ENCODE measurements at places on chromosomes 13 and 19.

GRCh38 chr13:79496188-79496587 is 15.2 kb downstream of the NDFIP2 start:
- DNase-seq, result no peak

- no peak for DNase-seq
Observed at GRCh38 chr13:27821566-27821965, 29.3 kb downstream of the GSX1 start.

DNA sequence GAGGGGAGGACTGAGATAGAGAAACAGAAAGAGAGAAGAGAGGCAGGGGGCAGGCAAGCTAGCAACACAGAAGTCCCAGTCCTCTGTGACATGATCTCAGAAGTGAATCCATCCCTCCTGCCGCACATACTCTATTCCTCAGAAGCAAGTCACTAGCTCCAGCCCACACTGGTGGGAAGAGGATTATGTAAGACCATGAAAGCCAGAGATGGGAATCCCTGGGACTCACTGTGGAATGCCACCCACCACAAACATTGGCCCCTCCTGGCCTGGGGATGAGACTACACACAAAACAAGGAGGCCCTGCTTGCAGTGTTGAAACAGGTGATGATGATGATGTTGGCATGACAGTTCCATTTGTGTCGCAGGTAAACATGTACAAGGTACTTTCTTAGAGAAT is 419.9 kb downstream of the IRS2 start:
- no peak for DNase-seq

GRCh38 chr13:31408927-31409326 is 209.2 kb downstream of the B3GLCT start:
- DNase-seq, result no peak

DNA sequence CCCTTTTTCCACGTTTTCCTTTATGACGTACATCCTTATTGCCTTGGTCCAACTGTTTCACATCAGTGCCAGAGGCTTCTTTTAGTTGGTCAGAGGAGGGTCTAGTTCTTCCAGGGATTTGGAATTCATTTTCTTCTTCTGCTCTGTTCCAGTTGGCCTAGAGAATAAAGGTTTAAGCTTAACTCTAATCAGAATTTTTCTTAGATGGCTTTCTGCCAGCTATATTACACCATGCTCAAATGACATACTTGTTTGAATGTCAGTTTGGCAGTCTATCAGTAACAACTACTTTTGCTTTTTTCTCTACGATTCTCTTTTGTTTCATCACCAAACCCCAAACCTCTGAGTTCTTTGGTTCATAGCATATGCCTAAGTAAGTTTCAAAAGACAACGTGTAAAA is 16.8 kb downstream of the SPART start:
- DNase-seq, result no peak

DNA sequence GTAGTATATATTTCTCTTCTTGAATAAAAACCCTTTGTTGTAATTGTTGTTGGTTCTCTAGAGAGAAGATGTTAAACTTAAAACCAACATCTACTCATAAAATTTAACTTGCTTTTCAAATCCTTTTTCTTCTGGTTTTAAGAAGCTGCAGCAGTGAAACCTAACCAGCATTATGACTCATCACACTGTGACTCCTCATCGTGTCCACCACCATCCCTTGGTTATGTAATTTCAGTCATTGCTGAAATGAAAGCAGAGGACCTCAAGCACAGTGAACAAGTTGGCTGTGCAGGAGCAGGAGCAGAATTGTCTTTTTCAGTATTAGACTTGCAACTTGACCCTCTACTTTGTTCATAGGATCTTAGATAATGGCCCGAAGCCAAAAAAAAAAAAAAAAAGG is 64.9 kb upstream of the HTR2A start:
- no peak for DNase-seq

- no peak for DNase-seq
Observed at GRCh38 chr19:46762245-46762890, 16.1 kb upstream of the STRN4 start.

GRCh38 chr13:41909506-41909905 is 51.4 kb downstream of the VWA8 start:
- no peak for DNase-seq

GRCh38 chr19:50362656-50363424 is 2.6 kb downstream of the NAPSA start:
- no peak for DNase-seq

DNA sequence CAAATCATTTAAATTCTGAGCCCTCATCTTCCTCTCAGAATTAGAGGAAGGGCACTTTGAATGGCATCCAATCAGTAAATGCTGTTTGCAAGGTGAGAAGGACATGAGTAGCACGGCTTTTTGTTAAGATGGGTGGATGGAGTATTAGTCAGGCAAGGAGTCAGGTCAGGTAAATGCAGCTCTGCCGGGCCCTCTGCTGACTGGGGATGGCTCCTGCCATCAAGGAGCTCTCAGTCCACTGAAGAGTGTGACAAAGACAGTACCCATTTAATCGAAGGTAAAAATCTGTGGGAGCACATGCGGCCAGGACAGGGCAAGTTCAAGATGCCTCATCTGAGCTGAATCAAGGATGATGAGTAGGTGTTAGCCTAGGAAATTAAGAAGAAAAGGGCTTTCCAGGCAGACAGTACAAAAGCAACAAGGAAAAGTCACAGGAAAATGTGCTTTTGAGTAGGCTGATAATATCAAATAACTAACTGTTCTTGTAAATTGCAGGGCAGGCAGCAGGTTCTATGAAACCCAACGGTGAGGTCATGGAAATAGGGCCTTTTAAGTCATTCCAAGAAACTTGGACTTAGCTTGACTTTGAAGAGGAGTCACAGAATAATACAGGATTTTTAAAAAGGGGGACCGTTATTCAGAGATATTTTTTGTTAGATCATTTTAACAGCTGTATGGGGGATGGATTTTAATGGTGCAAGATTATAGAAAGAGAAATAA is 670.5 kb upstream of the ARGLU1 start:
- no peak for DNase-seq

DNA sequence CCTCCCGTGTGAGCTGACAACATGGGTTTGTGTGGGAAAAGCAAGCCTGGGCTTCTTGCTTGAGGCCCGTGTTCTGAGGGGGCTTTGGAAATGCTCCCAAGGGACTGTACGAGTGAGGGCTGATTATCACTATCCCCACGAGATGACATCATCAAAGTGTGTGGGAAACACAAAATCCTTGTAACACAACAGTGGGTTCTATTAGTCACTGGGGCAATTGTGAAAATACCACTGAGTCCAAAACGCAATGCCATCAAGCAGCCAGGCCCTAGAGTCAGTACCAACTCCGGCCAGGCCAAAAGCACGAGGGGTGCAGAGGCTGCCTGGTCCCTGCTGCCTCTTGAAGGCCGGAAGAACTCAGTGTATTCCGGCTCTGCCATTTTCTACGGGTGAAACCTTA is 29.6 kb downstream of the CAPS start:
- DNase-seq, result no peak

GRCh38 chr13:25329706-25330105 is 28.3 kb downstream of the NUP58 start:
- no peak for DNase-seq

GRCh38 chr13:61316647-61317046 is 99.0 kb downstream of the PCDH20 start:
- no peak for DNase-seq

DNA sequence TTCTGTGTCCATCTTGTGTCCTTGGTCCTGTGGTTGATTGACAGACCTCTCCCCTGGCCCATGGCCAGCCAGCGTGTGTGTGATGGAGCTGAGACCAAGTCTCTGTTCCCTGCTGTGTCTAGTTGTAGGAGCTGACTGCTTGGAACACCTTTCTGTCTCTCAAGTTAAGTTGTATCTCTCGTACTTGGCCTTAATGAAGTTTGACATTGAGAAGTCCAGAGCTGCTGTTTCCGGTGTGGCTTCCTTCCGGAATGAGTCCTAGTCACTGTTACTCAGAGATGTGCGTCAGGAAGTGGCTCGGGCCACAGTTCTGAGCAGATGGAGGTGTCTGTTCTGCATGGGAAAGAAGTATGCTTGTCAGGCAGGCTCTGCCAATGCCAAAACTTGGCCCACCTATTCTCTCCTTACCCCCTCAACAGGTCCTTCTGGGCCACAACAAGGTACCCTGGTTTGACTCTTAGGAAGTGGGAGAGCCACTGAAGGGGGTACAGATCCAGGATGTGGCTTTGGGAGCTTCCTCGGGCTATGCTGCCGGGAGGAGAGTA is 54.3 kb downstream of the GATAD2A start:
- peak; percentile 45 for DNase-seq

- DNase-seq, result no peak
Observed at GRCh38 chr13:28128926-28129325, 9.4 kb upstream of the PAN3 start.

DNA sequence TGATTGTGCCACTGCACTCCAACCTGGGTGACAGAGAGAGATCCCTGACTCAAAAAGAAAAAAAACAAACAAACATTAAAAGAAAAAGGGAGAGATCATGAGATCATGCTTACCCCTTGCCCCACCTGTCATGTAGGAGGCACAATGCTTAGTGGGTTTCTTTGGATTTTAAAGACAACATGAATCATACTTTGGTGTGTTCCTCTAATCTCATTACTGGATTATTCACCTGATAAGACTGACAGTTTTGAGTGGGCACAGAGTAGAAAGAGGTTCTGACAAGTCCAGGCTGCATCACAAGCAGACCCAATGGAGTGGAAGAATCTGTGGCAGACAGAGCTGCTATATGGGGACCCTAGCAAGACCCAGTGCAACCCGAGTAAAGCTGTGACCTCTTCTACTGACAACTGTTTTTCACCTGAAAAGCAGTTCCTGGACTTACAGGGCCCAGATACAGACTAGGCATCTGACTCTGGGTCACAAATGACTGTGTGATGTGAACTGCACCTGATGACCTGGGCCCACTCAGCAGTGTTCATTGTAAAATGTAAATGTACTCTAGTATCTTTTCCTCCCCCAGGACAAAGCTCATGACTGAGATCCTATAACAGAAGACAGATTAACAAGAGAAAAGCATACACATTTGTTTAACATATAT is 28.9 kb upstream of the USP12 start:
- DNase-seq, result no peak

DNA sequence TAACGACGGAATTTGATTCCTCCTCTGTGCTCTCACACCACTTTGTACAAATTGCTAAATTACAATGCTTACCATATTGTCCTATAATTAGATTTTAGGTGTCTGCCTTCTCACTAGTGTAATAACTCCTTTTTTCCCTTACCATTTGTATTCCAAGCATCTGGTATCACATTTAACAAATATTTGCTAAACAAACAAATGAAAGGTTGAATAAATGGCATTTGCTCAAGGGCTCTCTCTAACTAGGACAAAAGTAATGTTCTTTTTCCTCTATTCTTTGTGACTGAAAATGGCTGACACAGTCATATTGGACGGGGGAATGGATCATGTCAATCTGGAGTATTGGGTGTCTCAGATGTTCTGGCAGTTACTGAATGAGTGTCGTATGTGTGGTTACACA is 99.7 kb downstream of the ENOX1 start:
- DNase-seq, result no peak

DNA sequence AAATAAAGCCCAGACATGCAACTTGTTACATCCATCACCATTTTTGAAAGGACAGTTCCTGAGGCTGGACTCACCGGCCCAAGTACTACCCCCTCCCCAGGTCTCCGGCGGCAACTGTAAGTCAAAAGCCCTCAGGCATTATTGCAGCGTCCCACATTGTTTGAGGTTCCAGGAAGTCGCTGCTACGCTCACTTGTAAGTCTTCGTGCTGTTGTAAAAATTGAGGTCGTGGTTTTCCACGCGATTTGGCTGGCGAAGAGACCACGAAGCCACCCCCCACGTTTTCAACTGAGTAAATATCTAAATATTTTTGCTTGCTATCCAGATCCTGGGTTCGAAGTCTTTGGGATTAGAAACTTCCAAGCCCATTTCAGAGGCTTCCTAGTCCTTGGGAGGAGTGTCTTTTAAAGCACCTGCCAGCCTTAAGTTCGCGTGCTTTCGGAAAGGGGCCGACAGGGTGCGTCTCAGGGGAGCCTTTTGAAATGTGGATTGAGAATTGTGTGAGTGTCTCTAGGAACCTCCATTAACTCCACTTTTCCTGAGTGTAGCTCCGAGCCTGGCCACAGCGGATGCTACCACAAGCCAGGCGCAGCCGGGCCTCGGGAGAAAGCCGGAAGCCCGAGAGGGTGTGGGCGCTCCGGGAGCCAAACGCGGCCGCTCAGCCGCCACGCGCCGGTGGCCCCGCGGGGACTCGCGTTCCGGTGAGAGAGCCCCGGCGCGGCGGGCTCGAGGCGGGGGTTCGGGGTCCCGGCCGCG is 434 bp upstream of the FNDC3A start:
- DNase-seq, result no peak

GRCh38 chr13:44272692-44273091 is 100.9 kb upstream of the SERP2 start:
- no peak for DNase-seq

GRCh38 chr13:35984776-35985453 is 146.3 kb downstream of the DCLK1 start:
- DNase-seq, result no peak

GRCh38 chr13:29907670-29908069 is 57.3 kb upstream of the UBL3 start:
- DNase-seq, result no peak

DNA sequence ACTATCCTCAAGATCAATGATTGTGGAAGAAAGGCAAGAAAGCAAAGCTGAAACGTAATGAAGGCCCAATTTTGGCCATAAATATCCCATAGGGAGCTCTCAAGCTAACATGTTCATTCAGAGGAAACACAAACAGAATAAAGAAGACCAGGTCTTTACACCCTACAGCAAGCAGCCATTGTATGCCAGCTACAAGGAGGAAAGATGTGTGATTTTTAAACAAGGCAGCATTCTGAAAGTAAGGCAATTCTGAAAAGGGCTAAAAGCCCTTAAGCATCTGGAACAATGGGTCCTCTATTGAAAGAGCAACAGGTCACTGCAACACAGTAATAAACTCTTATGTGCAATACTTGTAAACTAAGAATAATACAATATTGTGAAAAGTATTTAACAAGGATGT is 1002.4 kb downstream of the SLITRK1 start:
- DNase-seq, result no peak

GRCh38 chr19:27679905-27680304 is 1533.0 kb downstream of the UQCRFS1 start:
- no peak for DNase-seq

- no peak for DNase-seq
Observed at GRCh38 chr13:101390461-101390860, 25.8 kb downstream of the NALCN start.

DNA sequence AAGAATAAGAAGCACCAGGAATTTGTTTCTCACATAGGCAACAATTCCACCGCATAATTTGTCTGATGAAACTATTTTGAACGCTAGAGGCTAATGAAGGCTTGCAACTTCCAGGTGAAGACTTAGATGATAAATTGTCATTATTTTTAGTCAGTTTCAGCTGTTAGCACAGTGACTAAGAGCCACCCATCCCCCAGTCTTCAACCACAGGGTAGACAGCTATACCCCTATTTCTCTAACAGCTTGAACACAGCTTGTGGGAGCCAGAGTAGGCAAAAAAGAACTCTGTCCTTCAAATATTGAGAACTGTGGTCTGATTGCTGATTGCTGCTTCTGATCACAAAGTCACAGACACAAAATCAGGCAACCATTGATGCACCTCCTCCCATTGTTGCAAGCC is 1124.8 kb upstream of the PRR20A start:
- DNase-seq, result no peak

- no peak for DNase-seq
Observed at GRCh38 chr13:49421391-49421790, 22.5 kb downstream of the CAB39L start.

GRCh38 chr13:24192057-24192810 is 31.7 kb downstream of the SPATA13 start:
- DNase-seq, result no peak

GRCh38 chr13:45592758-45593157 is 22.8 kb downstream of the ERICH6B start:
- no peak for DNase-seq

Data from activated CD8-positive, alpha-beta memory T cell treated with anti-CD3 and anti-CD28 coated beads for 1 hour (primary cell).